Stimulated activated CD4-positive, alpha-beta T cell treated with anti-CD3 and anti-CD28 coated beads, Interleukin-1b, Interleukin-23, amount 100 ng/mL, for 24 hours (primary cell): ENCODE measurements at places on chromosomes 6 and 20.

GRCh38 chr6:151379933-151380847, 11.2 kb downstream of the ZBTB2 start:
- no peak for DNase-seq

DNA sequence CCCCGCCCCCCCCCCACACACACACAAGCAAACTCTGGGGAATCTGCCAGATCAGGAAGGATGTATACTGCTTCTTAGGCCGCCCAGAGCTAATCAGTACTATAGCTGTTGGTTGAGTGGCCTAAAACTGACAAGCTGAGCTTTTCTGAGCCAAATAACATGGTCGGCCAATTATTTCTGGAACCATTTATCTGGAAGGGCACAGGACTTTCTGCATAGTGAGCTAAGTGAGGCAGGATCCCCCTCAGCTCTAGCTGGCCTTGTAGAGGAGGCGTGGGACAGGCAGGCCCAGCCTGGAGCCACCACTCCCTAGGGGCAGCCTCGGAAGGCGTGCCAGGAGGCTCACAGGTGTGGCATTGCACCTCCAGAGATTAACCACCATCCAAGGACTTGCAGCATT, 200.1 kb downstream of the TMEM242 start:
- DNase-seq, result no peak

GRCh38 chr6:18053078-18053477, 65.6 kb upstream of the KIF13A start:
- DNase-seq, result no peak

GRCh38 chr6:56658326-56658725, 15.6 kb upstream of the DST start:
- DNase-seq, result no peak

GRCh38 chr20:24502661-24503060, 33.2 kb downstream of the SYNDIG1 start:
- DNase-seq, result no peak

DNA sequence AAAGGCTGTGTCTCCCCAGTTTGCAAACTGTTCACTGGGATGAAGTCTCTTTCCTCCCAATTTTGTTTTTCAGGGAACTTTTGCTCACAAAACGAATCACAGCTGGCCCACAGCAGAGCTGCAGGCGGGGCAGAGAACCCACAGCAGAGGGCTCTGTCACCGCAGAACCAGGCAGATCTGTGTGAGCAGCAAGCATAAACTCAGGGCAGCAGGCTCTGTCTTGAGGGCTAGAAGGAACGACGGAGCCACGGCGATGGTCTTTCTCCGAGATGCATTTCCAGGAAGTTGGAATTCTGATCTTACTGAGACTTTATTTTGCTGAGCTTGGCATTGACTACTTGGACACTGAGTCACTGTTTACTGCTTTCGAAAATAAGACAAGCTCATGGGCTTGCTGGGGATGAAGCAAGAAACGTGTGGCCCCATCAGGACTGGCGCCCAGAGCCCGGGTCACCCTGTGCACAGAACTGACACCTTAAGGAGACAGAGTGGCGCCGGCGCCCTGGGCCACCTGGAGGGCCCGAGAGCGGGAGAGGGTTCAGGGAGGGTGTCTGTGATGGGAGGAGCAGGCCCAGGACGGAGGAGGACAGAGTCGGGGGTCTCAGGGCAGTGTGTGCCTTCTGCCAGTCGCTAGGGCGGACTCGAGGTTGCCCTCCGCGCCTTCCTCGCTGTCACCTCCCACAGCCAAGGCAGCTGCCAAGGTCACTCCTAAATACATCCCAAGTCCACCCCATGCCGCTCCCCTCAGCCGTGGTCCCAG, 106.3 kb upstream of the NXT1 start:
- no peak for DNase-seq

DNA sequence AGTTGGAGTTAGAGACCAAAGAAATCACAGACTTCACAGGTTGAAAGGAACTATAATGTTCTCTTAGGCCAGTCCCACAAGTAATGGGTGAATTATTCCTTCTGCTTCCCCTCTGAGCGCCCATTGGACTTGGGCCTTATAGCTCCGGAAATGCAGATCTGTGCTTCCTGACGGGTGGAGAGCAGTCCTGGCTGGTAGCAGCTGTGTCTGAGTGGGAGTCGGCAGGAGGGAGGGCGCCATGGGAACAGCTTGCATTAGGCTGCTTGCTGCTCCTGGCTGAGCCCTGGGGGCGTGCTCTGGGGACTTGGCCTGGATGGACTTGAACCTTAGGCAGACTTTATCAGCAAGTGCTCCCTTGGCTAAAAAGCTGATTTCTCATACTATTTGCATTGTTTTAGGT, 18.4 kb upstream of the NUP153 start:
- DNase-seq, result no peak

DNA sequence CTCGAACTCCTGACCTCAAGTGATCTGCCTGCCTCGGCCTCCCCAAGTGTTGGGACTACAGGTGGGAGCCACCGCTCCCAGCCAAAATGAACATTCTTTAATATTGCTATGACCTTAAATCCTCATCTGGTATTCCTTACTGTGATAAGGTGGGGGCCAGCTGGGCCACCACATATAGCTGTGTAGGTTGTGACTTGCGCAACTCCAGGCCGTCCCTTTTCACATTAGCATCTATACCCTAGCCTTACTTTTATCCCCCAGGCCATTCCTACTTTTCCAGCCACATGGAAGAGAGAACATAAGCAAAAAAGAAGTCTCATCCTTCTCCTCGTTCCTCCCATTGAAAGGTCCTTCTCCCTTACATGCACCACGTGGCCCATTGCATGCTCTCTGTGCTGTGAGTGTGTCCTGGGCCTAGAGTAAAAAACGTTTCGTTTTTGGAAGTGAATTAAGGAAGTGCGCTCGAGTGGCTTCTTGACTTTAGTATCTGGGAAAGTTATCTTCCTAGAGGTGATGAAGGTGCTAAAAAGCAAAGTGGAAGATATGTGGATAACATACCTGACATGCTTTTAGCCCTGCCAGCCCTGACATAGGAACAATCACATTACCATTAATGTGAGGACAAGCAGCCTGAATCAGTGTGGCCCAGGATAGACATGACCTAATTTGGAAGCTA, 56.8 kb upstream of the KIF13A start:
- no peak for DNase-seq

- no peak for DNase-seq
Measured at GRCh38 chr6:113873043-113873667, 16.0 kb downstream of the MARCKS start.

GRCh38 chr6:83958241-83958685, 75.3 kb upstream of the MRAP2 start:
- no peak for DNase-seq

DNA sequence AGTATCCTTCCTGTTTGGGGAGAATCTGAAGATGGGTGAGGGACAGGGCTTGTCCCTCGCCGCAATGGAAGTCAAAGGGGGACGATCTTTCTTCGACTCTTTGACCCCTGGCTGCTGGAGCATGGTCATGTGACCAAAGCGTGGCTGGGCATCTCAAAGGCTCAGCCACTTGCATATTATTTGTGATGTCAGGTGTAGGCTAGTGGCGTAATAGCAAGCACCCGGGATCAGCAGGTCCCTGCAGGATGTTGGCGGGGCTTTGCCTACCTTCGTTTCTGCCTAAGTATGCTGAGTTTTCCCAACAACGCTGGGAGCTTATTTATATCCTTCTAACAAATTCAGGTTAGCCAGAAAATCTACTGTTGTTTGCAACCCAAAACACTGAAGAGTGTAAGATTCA, 50.3 kb upstream of the IL20RA start:
- no peak for DNase-seq
